Stimulated activated CD8-positive, alpha-beta memory T cell treated with anti-CD3 and anti-CD28 coated beads, Interleukin-4, amount 100 ng/mL, for 1 hour (primary cell): ENCODE measurements at places on chromosomes 3 and 15.

GRCh38 chr3:192496905-192497587, 230.3 kb downstream of the FGF12 start:
- no peak for DNase-seq

DNA sequence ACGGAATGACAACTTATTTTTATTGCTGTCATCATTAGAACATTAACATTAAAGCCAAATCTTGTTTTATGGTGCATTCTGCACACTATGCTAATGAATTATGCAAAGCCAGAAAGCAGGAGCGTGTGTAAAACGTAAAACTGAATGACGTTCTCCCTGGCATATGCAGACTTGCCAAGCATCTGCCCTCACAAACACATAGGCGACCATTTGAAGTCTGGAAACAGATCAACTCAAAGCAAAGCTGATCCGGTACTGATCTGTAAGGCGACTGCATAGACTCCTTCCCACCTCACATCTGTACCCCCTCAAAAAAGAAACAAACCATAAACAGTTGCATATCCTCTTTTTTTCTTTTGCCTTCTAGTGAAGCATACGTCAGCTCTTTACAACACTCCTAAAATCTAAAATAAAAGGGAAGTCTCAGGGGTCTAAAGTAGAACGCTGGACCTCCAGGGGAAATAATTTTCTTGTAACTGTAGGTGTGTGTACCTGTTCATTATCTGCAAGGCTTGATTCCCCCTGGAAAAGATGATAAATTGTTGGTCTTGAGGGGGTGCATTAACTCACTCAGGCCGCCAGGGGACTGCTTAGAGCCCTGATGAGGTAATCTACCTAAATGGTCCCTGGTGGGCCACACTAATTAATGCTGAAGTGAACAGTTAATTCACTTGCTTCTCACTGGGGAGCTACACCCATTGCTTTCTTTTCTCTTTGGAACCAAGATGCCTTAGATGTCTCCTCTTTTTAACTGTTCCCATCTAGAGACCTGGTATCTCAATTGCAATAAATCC, 231.4 kb downstream of the CDIN1 start:
- no peak for DNase-seq

- DNase-seq, result no peak
Measured at GRCh38 chr15:65528461-65529060, 1.7 kb upstream of the HACD3 start.

DNA sequence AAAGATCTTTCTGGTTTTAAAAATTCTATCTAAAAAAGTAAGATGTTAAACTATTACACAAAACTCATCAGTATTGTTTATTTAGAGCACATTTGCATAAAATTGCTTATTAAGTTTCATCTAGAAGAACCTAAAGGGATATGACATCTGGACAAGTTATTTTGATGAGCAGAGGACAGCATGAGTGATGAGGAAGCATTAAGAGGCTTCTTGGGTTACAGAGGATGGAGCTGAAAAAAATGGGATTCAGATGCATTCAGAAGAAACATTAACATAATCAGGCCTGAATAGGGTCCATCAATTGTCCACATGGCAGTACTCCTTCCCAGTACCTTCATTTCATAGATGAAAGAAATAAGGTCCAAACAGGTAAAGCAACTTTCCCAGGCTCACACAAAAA, 41.6 kb downstream of the IMPG2 start:
- DNase-seq, result no peak

- no peak for DNase-seq
Measured at GRCh38 chr3:1117843-1118473, 25.1 kb downstream of the CNTN6 start.

- DNase-seq, result no peak
Measured at GRCh38 chr15:101283931-101284330, 6.6 kb upstream of the SELENOS start.

DNA sequence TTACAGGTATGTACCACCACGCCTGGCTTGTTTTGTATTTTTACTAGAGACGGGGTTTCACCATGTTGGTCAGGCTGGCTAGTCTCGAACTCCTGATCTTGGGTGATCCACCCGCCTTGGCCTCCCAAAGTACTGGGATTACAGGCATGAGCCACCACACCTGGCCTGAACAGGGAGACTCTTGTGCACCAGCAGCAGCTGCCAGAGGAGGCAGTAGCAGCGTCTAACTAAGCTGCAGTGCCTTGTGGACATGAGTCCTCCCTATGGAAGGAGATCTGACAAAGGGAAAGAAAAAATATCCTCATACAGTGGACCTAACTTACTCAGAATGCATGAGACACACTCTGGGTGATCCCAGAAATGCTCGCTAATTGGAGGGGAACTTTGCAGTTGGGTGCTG, 36.8 kb upstream of the NEO1 start:
- DNase-seq, result no peak

- DNase-seq, result no peak
Measured at GRCh38 chr3:60403866-60404265, 847.4 kb downstream of the FHIT start.

DNA sequence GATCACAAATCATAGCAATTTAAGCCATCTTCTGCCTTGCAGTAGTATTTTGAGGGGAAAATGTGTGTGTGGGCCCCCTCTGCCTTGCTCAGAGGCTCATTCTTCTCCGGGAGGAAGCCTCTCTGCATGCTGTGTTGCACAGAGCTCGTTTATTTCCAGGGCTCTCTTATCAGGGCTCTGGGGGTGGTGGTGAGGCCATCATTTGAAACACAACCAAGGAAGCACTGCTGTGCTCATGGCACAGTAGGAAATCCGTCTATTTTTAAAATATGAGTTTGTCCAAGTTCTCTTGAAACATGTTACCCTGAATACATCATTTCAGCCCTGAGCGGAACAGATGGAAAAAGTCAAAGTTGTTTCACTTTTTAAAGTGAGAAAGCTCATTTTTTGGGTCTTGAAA, 369.0 kb upstream of the CFAP20DC start:
- no peak for DNase-seq

GRCh38 chr3:17771177-17772017, 29.0 kb upstream of the TBC1D5 start:
- no peak for DNase-seq

DNA sequence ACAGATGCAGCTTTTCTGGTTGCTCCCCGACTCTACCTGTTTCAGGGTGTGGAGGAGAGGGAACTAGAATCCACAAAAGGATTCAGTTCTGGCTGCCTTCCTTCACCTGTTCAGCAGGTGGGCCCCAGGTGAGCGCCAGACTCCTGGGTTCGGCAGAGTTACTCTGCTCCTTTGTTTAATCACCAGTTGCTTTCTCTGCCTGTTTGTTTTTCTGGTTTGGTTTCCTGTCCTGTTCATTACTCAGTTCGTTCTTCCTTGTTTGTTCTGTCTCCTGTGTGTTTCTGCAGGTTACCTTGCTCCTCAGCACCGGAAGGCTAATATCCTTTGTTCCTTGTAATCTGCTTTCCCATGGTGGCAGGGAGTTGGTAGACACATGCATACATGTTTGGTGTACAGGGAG, 508.5 kb upstream of the ATP11B start:
- DNase-seq, result no peak

DNA sequence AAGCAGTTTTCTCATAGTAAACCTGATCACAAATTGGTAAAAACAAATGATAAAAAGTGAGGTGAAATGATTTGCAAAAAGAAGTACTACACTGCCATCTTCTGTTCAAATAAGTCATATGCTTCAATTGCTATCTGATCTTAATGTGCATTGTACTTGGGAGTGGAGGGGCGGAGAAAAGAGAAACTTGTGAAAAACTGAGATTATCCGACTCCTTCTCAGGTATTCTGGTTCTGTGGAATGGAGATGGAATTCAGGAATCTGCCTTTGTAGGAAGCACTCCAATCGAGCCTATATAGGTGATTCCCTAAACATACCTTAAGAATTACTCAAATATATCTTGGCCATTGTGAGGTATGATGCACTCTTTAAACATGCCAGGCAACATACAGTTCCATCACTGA, 180.6 kb downstream of the CHL1 start:
- no peak for DNase-seq

GRCh38 chr3:45545476-45545875, 49.1 kb upstream of the LIMD1 start:
- no peak for DNase-seq

GRCh38 chr3:178900029-178900646, 171.5 kb downstream of the ZMAT3 start:
- no peak for DNase-seq

- no peak for DNase-seq
Measured at GRCh38 chr3:119620899-119621298, 23.2 kb downstream of the PLA1A start.

DNA sequence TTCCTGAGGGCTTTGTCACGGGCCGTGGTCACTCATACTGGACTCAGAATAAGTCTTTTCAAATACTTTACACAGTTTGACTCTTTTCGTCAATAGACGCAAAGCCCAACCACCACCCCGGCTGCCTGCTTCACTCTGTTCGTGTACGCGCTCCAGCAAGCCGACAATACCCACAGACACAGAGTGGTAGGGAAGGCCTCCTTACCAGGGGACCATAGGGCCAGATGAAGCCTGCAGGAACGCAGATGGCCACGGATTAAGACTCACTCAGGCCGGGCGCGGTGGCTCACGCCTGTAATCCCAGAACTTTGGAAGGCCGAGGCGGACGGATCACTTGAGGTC, 29.7 kb downstream of the EFCAB12 start:
- no peak for DNase-seq

DNA sequence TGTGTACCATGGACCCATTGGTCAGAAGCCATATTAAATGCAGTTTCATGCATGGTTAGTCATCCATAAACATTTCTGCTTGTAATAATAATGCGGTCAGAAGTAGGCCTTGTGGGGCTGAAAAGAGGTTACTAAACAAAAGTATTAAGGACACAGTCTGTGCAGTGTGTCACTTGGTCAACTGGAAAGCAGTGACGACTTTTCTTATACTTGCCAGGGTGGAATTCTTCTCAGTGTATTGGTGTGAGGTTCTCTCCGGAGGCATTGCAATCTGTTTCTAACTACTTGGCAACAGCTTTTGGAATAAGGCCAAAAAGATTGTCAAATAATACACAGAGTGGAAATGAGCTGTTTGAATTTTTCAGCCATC, 46.8 kb downstream of the CHL1 start:
- no peak for DNase-seq

DNA sequence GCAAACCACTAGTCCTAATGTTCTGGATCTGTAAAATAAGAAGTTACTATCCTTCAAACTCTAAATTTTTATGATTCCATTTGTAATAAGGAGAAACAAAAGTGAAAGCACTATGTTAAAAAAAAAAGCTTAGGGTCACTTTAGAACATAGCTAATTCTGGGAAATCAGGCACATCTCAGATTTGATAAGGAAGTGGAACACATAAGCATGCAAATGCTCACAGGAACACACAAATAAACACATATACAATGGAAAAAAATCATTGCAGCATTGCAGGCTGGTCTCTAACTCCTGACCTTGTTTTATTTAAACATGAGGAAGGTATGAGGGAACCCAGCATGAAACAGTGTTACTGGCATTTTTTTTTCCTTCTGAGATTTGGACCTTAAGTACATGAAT, 63.2 kb upstream of the TNFSF10 start:
- DNase-seq, result no peak

DNA sequence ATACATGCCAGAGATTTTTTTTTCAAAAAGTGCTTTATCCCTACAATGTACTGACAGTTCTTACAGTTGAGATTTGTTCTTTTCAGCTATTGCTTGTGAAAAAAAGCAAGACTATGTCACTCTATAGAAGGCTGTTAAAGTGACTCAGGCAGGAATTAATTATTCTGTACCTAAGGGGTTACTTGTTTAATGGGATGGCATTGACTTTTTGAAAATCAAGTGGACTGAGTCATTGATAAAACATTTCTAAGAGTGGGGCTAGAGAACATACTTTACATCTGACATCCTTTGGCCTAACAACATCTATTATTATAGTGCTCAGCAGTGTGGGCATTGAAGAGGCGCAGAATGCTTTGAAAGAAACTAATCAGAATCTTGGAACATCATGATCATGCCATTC, 34.3 kb downstream of the INTS14 start:
- DNase-seq, result no peak

- no peak for DNase-seq
Measured at GRCh38 chr15:80550908-80551260, 144.2 kb upstream of the ABHD17C start.

- no peak for DNase-seq
Measured at GRCh38 chr15:101314336-101315125, 19.5 kb upstream of the SNRPA1 start.

DNA sequence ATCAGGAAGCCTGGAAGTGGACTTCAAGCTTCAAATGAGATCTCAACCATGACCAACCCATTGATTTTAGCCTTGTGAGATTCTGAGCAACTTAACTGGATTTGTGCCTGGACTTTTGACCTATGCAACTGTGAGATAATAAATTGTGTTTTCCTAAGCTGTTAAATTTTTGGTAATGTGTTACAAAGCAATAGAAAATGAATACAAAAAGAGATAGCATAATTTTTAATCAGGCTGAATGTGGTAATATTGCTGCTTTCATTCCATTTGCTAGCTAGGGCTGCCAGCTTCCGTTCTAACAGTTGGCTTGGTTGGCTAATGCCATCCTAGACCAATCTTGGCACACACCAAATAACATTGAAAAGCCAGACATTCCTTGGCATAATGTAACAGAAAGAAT, 12.2 kb downstream of the PROS1 start:
- no peak for DNase-seq

GRCh38 chr3:51982352-51982837, 940 bp upstream of the ACY1 start:
- DNase-seq, result no peak

DNA sequence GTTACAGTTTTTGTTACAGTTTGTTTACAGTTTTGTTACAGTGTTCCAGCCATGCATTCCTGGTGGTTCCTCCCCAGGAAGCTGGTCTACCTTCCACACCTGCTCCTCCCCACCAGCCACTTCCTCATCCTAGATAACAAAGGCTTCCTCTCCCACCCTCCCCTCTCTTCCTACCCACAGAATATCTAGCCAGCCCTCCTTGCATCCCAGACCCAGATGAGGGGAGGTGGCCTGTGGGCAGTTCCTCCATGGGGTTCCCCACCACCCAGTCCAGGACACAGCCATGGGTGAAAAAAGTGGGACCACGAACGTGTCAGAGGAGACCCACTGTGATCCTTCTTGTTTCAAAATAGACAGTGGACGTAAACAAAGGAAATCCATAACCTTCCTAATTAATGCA, 122.8 kb upstream of the ABHD17C start:
- DNase-seq, result no peak

DNA sequence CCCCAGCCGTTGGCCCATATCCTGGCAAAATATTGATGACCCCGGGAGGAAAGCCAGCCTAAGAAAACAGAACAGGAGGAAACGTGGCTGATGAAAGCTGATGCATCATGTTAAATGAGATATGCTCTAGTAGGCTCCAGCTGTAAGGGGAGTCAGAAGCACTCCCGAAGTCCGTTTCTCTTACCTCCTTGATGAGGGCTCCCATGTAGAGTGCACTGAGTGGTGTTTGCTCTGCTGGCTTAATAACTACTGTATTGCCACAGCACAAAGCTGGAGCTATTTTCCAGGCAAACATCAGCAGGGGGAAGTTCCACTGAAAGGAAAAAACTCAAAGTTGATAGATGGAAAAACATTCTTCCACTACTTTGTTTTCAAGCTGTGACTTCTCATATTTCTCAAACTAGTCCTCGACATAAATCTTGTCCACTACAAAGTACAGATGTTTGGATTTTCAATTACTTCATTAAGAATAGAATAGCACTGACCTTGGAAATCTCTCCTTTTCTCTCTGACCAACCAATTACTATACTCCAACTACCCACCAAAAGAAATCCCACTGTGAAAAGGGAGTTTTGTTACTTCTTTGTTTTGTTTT, 72.7 kb downstream of the ALDH1A2 start:
- no peak for DNase-seq
